ENCODE measurements at places on chromosomes 4 and X.

DNA sequence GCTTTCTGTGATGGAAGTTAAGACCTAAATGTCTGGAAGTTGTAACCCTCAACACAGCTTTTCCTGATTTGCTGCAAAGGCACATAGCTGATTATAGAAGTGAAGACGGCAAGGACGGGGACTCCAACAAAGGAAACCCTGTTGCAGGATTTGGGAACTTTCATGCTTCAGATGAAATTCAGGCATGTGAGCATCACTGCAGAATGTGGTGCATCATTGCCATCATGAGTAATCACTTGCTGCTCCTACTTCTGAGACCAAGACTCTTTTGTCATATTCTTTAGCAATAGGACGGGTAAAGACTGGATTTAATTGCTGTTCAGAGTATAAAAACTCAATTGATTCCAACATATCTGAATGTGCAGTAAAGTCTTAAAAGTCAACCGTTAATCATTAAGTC, 35.8 kb downstream of the YIPF6 start:
- no peak for DNase-seq

DNA sequence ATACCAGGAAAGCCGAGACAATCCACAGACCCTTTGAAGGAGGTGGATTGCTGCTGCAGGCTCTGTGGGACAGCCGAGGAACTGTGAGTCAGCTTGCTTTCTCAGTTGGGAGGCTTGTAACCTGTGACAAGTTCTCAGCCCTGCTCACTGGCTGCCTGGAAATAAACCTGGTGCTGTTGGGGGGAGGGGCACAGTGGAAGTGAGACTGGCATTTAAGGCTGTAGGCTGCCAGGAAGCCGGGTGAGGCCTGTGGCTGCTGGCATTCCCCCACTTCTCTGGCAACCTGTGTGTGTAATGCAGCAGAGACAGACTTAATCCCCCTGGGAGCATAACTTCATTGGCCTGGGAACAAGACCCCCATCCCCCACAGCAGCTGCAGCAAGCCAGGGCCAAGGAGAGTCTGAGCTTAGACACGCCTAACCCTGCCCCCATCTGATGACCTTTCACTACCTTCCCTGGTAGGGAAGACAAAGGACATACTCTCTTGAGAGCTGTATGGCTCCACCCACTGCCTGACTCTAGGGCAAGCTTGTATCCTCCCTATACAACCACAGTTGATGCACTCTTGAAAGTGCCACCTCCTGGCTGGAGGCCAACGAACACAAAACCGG, 64.1 kb downstream of the ALPK1 start:
- DNase-seq = no peak

DNA sequence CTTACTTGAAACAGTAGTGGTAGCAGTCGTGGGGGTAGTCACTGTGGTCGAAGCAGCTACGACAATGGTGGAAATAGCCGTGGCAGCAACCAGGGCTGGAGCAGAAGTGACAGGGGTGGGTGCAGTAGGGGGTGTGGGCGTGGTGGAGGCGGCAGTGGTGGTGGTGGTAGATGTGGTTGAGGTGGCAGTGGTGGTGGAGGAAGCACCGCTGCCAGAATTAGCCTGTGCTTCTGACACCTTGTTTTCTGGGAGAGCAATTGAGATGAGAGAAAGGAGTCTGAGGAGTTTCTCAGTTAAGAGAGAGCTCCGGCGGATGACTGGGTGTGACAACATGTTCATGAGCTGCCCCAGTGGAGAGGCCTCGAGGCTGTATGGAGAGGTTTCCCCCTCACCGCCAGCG, 113.5 kb upstream of the HSD17B10 start:
- DNase-seq = no peak

- DNase-seq = no peak
Observed at GRCh38 chr4:54607067-54607466, 50.7 kb upstream of the KIT start.

GRCh38 chr4:175590205-175590604, 221.9 kb downstream of the GPM6A start:
- no peak for DNase-seq

- DNase-seq = peak; percentile 83
Observed at GRCh38 chr4:152106113-152106763, 345.4 kb upstream of the GATB start.

GRCh38 chr4:77600521-77601451, 4.8 kb upstream of the CXCL13 start:
- DNase-seq = no peak

- DNase-seq = no peak
Observed at GRCh38 chrX:21990832-21991231, 41.3 kb upstream of the PHEX start.

- DNase-seq = no peak
Observed at GRCh38 chr4:186844059-186844681, 120.5 kb upstream of the FAT1 start.

DNA sequence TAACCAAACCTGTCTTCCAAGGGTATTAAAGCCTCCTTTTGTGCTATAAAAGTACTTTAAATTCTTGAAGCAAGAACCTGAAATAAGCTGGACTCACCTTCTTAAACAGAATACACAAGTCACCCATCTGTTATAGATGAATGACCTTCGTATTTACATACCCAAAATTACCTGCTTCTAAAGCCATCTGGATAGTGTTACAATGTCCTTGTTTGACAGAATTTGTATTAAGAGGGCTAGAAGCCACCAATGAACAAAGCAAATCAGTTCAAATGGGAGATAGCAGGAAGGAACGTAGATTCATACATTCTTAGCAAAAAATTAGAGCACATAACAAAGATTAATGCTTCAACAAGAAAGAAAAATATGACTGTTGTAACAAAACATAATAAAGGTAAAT, 33.7 kb upstream of the CCSER1 start:
- no peak for DNase-seq

GRCh38 chr4:145719752-145720624, 40.0 kb downstream of the C4orf51 start:
- DNase-seq = no peak

GRCh38 chr4:158936238-158936637, 166.6 kb upstream of the RAPGEF2 start:
- DNase-seq = no peak

DNA sequence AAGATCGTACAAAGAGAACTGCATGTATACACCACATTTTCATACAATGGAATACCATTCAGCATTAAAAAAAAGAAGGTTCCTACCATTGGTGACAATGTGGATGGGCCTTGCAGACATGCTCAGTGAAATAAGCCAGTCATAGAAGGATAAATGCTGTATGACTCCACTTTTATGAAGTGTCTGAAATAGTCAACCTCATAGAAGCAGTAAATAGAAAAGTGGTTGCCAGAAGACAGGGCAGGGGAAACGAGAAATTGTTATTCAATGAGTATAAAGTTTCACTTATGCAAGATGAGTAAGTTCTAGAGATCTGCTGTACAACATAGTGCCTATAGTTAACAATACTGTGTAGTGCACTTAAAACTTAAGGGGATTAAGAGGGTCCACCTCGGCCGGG, 257.5 kb upstream of the FTHL17 start:
- no peak for DNase-seq

DNA sequence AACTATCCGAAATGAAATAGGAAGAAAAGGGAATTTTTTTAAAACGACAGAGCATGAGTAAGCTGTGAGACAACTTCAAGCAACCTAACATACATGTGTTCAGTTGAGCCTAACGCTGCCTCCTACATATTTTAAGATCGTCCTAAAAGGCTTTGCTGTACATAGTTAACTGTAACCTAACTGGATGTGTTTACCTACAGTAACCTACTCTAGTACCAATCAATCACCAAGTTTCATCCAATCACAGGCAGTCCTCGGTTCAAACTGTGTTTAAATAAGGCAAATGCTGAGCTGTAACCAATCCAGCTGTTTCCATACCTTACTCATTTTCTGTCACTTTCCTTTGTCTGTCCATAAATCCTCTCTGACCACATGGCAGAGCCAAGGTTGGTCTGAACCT, 17.1 kb downstream of the RCHY1 start:
- DNase-seq = no peak

DNA sequence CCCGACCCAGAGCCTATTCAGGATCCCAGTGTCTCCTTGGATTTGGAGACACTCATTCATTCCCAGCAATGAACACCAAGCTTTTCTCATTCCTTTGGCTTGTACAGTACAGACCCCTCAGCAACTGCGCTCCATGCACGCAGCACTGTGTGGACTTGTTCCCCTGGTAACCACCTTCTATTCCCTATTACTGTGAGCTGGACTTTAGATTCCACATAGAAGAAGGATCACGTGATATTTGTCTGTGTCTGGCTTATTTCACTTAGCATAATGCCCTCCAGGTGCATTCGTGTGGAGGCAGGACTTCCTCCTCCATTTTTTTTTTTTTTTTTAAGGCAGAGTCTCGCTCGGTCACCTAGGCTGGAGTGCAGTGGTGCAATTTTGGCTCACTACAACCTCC, 106.4 kb downstream of the PHKA2 start:
- DNase-seq = no peak

DNA sequence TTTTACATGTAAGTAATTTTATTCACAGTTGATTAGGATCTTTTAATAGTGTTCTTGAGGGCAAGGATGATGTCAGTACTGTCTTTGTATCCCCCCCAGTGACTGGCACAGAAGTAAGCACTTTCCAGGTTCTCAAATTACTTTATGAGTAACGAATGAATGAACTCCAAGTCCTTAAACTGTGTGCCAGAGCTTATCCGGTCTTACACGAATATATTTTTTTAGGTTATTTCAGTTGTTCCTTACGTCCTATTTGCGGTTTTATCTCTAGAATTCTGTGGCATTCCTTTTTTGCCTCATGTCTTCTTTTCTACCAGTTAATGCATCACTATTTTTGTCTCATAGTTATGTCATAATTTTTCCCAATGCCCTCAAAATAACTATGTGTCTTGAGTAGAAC, 106.9 kb upstream of the MID1IP1 start:
- no peak for DNase-seq

GRCh38 chr4:40686081-40686913, 56.6 kb upstream of the RBM47 start:
- no peak for DNase-seq

GRCh38 chr4:151895671-151896070, 134.9 kb upstream of the GATB start:
- DNase-seq = no peak

DNA sequence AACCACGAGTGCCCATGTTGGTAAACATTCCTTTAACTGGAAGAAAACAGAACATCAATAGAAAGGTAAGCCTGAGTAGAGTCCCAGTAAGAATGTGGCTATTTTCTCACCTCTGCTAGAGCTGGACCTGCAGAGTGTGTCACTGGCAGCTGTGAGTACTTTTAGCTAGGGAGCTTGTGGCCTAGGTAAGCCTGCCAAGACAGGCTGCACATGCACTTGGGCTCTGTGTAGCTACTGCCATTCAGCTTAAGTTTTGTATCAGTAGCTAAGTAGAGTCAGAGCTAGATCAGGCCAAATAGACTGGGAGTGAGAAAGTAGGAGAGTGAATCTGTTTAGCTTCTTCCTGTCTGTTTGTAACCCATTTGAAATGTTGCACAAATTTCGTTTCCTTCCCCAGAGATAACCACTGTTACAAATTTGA, 35.3 kb downstream of the RBPJ start:
- no peak for DNase-seq

DNA sequence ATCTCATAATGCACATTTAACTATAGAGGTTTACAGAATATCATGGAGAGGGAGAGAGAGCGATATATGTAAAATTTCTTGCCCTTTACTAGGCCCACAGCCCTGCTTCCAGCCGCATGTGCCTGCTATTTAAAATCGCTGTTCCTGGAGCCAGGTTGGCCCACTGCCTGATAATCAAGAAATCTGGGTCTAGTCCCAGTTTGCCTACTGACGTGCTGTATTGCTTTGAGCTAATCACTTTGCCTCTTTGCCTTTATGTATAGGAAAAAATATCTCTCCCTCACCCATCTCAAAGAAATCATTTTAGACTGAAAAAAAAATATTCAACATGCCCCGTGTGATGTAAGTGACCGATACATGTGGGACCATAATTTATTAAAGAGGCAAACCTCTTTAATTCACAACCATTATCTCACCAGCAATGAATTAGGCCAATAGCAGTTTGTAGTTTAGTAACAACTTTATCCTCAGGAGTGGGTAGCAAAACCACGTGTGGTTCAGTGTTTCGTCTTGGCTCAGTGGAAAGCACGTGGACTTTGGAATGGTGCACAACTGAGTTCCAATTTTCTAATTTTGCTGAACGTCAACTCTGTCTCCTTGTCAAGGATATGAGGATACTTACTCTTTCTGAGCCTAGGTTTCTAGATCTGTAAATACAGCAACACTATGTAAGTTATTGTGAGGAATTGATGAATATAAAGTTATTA, 62.6 kb downstream of the GRXCR1 start:
- DNase-seq = no peak

- DNase-seq = no peak
Observed at GRCh38 chrX:148540671-148541583, 40.5 kb downstream of the AFF2 start.

- DNase-seq = no peak
Observed at GRCh38 chrX:132786217-132786616, 172.2 kb downstream of the HS6ST2 start.

- DNase-seq = no peak
Observed at GRCh38 chr4:38366997-38367396, 297.0 kb upstream of the KLF3 start.

- DNase-seq = no peak
Observed at GRCh38 chr4:40918330-40918729, 168.6 kb downstream of the NSUN7 start.

DNA sequence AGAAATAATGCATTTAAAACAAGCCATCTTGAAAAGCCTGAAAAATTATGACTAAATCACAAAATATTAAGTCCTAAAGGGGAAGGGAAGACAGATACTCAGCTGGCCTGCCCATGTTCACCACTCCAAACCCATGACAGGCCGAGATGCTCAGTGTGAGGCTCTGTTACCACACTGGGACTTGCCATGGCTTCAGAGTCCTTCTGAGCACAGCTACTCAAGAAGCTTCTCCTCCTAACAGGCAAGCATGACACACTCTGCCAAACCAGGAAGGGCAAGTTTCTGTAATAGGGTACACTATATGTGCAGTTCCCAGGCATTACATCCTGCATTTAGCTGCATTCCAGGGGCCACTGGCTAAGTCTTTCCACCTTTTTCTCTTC, 34.0 kb upstream of the CYBB start:
- no peak for DNase-seq

GRCh38 chrX:16839852-16840460, 30.2 kb downstream of the RBBP7 start:
- DNase-seq = no peak

DNA sequence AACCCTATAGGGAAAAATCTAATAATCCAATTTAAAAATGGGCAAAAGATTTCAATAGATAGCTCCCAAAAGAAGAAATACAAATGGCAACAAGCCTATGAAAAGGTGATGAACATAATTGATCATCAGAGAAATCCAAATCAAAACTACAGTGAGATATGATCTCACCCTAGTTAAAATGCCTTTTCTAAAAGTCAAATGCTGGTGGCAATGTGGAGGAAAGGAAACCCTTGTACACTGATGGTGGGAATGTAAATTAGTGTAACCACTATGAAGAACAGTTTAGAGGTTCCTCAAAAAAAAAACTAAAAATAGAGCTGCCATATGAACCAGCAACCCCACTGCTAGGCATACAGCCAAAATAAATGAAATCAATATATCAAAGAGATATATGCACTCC, 44.5 kb downstream of the STPG2 start:
- no peak for DNase-seq

- peak; percentile 47 for DNase-seq
Observed at GRCh38 chr4:634599-634985, 9.2 kb downstream of the PDE6B start.
